ENCODE measurements at places on chromosomes 5 and 9.
A peak's percentile ranks its signal among the peaks of the same experiment; 100 is the strongest.

- peak; percentile 0 for DNase-seq
Measured at GRCh38 chr9:26656003-26656870, 236.4 kb downstream of the CAAP1 start.

- DNase-seq = peak; percentile 83
Measured at GRCh38 chr5:59768152-59769040, 125.1 kb downstream of the PDE4D start.

DNA sequence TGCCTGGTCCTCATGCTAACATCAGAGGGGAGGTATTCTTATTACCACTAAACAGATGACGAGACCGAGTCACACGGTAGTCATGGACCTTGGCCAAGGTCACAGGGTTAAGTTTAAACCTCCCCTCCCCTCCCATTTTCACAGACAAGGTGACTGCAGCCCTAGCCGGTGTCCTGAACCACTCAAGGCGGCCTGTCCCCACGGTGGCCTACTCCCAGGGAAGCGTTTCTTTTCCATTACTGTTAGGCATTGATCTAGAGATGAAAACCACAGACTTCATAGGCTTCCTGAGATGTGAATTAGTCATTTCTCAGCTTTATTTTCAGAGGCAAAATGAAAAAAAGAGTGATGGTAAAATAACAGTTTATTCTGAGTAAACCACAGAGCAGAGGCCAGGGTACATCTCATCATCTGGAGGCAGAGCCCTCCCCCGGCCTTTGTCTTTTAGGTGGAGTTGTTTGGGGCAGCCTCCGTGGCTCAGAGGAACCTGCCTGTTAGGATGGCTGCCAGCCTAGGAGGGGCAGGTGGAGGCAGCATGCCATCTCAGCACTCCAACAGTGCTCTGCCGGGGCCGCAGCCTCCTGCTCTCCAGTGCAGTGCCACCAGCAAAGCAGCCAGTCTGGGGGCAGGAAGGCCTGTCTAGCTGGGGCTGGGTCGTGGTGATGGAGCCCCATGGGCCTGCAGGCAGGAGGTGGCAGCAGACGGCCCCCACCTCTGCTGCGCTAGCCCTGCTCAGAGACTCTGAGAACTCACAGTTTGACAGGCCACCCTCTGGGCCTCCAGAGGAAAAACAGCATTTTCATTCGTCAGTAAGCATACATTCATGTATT, 71.2 kb downstream of the RAPGEF1 start:
- peak; percentile 79 for DNase-seq

DNA sequence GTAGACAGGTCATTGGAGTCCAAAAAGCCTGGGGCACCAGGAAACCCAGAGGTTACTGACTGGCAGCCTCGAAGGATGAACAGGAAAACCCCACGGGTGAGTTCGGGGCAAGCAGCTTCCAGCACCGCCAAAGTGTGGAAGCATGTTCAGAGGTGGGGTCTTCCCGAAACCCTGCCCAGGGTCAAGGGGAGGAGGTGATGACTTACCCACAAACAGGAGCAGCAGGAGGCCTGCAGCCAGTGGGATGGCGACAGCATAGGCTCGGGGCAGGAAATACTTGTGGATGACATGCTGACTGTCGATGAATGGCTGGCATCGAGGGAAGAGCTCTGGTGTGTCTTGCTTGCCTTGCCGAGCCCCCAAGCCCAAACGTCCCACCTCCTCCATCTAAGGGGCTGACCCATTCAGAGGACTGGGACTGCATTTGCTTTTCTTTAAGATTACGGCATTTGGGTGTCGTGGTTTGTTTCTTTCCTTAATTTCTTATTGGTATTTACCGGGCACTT, 1.3 kb downstream of the DPM2 start:
- DNase-seq = no peak

- DNase-seq = peak; percentile 71
Measured at GRCh38 chr5:78841767-78842166, 143.3 kb downstream of the ARSB start.

- DNase-seq = no peak
Measured at GRCh38 chr9:80013891-80014290, 442.1 kb downstream of the TLE4 start.

- no peak for DNase-seq
Measured at GRCh38 chr9:100671898-100672297, 94.0 kb downstream of the CAVIN4 start.

DNA sequence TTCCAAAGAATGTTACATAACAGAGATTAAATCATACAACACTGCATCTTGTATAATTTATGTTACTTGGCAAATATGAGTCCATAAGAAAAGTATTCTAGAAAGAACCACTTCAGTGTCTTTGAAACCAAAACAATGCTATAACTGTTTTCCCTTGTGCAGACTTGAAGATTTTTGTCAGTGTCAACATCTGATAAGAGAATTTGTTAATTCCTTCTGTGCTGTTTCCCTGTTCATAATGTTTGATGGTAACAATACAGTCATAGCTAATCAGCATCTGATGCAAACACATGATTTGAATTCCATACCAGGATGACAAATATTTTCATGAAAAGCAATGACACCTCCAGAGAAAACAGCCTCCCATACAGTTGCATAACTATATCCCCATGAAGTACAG, 306.8 kb downstream of the SEMA5A start:
- DNase-seq = no peak

- DNase-seq = no peak
Measured at GRCh38 chr9:135998410-135999071, 37.4 kb upstream of the UBAC1 start.
